Activated CD8-positive, alpha-beta memory T cell treated with anti-CD3 and anti-CD28 coated beads for 4 hours (primary cell): ENCODE measurements at places on chromosomes 2 and 18.

GRCh38 chr2:769771-770170 lies 92.6 kb upstream of the TMEM18 start:
- DNase-seq: no peak

- no peak for DNase-seq
Measured at GRCh38 chr2:10579876-10580514, 109.8 kb downstream of the NOL10 start.

DNA sequence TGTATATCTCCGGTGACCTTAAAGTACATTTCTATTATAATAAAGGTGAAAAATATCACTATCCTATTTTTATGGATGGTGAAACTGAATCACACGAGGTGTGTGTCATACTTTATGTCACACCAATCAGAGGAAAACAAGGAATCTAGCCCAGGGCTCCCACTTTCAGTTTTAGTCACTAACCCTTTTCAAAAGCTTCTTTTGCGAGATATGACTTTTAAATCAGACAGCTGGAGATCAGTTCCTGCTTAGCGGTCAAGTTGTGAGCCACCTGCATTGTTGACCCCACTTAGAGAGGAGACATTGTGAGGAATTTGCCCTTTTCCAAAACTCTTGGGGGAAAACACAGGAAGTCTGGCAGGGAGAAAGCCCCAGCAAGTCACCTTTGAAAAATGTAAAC lies 70.5 kb downstream of the CPS1 start:
- no peak for DNase-seq

DNA sequence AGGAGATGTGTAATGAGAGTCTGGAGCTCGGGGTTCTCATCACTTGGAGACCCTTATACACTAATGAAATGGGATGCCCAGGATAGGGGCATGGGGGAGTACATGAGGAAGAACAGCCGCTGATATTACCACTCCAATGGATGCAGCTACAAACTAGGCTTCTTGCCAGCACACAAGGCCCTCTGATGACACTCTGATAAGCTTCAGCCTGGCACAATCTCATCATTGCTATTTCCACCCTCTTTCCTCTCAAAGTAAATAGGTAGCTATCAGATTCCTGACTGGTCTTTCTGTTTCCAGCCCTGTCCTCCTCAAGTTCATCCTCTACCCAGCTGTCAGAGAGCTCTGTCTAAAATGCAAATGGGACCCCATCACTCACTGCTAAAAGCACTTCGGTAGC lies 103.0 kb downstream of the GPR39 start:
- no peak for DNase-seq

DNA sequence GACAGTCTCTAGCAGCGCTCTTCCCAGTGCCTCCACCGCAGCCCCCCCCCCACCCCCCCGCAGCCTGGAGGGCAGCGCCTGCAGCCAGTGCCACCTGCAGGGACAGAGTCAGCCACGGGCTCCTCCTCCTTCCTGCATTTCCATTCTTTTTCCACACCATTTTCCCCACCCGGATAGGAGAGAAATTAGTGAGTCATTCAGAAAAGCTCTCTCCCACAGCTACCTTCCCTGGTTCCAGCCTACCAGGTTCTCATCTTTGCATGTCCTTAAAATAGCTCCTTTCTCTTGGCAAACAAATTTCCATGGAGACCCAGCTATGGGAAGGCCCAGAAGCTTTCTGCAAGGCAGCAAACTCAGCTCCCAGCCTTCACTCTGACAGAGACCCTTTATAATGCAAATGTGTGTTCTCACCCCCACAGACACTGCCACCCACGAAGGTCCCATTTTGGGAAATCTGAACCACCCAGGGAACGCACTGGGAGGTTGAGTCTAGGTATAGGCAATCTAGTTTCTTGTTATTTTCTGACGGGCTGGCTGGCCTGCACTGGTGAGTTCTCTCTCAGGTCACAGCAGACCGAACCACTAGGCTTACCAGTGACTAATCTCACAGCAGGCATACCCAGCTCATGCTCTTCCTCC lies 41.8 kb upstream of the ATG16L1 start:
- DNase-seq: no peak

- DNase-seq: no peak
Measured at GRCh38 chr2:168935810-168936581, 34.9 kb downstream of the G6PC2 start.

- DNase-seq: no peak
Measured at GRCh38 chr2:3251946-3252345, 125.7 kb downstream of the EIPR1 start.

DNA sequence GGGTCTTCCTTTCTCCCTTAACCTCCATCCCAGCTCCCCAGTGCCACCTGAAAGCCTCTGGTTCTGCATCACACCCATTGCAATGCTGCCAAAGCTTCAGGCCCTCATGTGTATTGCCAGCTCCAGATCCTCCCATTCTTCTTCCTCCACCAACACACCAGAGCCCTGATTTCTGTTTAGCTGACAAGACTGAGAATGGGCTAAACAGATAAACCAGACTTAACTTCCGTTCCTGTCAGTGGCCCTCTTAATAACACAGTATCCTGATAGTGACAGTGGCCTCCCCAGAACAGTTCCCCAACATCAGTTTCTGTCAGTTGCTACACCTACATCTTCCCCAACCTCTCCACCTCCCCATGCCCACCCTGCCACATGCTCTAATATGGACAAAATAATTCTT lies 31.3 kb upstream of the C1D start:
- DNase-seq: no peak

- no peak for DNase-seq
Measured at GRCh38 chr18:77074431-77074830, 58.2 kb downstream of the MBP start.

- DNase-seq: no peak
Measured at GRCh38 chr18:53241161-53241560, 901.2 kb downstream of the DCC start.

- DNase-seq: no peak
Measured at GRCh38 chr2:153667475-153667874, 188.9 kb upstream of the RPRM start.
